ENCODE measurements at places on chromosomes 2 and 18.

GRCh38 chr18:74493689-74494088 lies 2.5 kb upstream of the CNDP2 start:
- no peak for DNase-seq

- DNase-seq, result no peak
Observed at GRCh38 chr2:168245074-168245825, 2.1 kb downstream of the STK39 start.

GRCh38 chr2:146978577-146979555 lies 866.0 kb upstream of the ACVR2A start:
- DNase-seq, result no peak

DNA sequence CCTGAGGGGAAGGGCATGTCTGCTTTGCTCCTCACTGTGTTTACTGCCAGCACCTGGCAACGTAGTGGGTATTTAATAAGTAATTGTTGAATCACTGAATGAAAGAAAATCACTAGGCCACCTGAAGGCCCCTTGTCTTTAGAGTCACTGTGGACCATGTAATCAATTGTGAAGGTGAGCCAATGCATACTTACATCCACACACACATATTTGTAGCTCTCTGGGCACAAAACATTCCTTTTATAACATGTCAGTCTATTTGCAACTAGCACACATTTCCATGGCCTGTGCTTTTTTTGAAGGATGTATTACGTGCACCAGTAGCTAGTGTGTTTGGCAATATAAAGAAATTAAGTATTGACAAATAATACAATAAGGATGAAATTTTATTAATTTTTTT lies 11.2 kb downstream of the ATP8B1 start:
- DNase-seq, result no peak

DNA sequence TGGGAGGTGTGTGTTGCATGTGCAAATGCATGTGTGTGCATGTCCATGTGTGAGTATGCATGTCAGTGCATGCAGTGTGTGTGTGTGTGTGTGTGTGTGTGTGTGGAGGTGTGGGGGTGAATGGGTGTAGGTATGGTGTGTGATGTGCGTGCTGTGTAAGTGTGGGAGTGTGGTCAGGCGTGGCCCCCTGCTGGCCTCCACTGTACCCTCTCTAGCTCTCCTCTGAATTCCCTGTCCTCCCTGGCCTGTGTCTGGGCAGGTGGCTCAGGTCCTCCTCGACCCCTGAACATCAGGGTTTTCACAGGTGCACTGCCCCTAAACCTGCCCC lies 230.2 kb downstream of the CELF4 start:
- DNase-seq, result no peak

DNA sequence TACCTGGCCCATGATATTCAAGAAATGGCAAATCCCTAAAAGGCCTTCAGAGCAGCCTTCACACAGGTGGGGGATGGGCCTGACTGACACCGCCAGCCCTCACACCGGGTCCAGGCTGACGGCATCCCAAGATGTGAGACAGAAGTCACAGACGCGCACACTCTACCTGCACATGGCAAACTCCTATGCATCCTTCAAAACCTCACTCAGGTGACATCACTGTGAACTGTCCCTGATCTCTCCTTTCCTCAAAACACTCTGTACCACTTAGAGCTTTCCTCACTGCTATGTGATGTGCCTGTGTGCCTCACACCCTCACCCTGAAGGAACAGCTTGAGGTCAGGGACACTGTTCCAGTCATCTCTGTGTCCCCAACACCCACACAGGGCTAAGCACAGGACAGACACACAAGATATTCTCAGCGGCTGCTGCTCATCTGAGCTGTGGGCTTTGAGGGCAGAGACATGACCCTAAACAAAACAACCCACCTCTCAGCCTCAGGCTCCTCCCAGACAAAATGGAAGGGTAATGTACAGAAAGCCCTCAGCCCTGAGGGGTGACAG lies 27.5 kb downstream of the BIN1 start:
- DNase-seq, result no peak

GRCh38 chr2:103605071-103605780 lies 843.4 kb downstream of the TMEM182 start:
- DNase-seq, result no peak

DNA sequence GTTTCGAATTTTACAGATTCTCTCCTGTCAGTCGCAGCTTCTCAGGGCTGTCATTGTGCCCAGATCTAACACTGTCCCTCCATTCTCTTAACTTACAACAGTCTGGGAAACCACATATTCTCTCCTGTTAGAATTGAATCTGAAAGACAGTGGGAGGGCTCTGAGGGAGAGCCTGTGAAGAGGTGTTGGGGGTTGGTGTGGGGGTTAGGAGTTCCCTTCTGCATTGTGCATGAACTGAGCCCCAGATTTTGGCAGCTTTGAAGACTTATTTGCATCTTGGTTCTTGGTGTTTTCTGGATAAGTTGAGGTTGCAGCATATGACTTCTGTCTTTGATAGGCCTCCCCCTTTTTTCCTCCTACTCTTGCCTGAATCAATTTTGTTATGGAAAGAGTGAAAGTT lies 64.1 kb downstream of the TANC1 start:
- DNase-seq, result no peak

DNA sequence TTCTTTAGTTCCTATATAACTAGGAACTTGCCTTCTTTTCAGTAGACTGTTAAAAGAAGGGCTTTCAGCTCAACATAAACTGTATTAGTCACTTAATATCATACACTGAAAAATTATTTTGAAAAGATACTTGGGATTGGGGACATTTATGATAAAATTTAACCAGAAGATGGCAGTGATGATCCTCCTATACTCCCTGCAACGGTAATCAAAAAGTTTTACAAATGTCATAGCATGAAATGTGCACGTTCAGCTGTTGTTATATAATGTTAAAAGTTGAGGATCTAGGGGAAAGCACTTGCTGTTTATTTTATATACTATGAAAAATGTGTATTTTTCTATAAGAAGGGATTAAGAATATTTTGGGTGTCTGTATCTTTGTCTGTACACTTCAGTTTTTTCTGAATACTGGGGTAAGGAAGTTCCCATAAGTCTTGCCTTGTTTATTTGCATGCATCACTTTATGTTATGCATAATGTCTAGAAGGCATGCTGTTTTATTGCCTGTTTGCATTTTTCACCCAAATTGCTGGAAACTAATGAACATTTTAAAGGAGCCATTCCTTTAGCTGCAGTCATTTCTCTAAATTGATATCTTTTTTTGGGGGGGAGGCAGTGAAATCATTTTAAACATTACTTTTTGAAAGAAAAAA lies 19.0 kb downstream of the DYNC1I2 start:
- DNase-seq, result no peak

- no peak for DNase-seq
Observed at GRCh38 chr2:135980434-135981079, 4.9 kb downstream of the DARS1 start.

- no peak for DNase-seq
Observed at GRCh38 chr2:72924353-72925240, 7.3 kb downstream of the EMX1 start.

DNA sequence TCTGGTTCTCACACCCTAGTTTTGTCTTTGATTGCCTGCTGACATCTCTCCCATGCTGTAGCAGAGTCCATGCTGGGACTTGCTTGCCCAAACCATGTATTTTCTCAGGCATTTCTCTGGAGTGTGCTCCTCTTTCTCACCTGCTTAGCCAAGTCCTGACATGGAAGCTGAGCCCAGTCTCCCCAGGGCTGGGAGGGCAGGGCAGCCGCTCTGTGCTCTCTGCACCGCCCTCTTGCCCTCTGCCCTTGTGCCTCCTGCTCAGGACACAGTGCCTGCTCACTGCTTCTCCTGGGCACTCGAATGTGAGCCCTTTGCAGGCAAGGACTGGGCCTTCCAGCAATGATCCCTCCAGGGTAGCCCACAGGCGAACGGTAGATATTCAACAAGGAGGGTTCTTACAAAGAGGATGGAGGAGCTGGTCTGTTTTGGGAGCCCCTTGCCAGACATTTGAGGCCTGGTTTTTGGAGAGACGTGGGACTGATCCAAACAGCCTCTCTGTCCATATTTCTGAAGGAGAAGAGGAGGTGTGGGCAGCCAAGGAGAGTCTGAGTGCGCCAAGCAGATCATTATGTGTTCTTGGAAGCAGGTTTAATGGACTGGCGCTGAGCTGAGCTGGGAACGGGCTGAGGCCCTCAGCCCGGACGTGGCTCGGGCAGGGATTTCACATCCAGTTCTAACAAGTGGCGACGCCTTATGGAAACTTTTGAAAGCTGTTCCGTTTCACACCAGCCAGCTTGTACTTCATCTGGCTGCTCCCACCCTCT lies 4.0 kb downstream of the SLC14A2 start:
- DNase-seq, result no peak

- DNase-seq, result no peak
Observed at GRCh38 chr2:77395011-77395410, 127.2 kb downstream of the LRRTM4 start.

GRCh38 chr18:10262566-10262965 lies 191.9 kb upstream of the APCDD1 start:
- DNase-seq, result no peak

- no peak for DNase-seq
Observed at GRCh38 chr2:16117791-16118610, 177.7 kb downstream of the MYCN start.

DNA sequence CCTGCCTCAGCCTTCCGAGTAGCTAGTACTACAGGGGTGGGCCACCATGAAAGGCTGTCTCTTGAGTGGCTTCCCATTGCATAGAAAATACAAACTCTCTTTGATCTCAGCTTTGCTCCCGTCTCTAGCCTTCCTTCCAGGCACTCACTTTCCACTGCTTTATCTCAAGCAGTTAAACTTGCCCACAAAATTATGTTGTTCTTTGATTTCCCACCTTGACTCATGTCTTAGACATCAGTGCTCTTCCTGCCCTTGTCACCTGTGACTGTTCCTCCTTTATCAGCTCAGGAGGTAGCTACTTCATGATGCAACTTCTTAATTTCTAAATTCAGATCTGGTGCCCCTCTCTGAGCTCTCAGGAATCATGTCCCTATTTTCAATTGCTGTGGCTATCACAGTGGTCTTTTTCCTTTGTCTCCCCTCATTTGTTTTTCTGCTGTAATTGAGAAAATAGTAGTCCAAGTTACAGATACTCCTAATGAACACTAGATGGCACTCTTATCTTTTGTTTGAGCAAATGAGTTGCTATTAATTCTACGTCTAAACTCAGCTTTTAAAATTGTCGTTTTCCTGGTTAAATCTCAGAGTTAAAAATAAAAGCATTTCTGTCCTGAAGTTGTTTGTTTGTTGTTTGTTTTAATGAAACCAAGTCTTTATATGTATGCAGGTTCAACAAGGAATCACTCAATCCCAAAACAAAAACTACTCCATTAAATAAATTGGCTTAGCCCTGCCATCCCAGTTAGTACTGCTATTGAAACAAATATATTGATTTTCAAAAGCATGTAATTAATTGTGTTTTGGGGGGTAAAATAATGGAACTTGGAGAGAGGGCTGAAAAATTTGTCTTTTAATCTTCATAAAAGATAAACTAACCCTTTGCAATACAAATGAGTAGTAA lies 46.9 kb upstream of the GREB1L start:
- no peak for DNase-seq

DNA sequence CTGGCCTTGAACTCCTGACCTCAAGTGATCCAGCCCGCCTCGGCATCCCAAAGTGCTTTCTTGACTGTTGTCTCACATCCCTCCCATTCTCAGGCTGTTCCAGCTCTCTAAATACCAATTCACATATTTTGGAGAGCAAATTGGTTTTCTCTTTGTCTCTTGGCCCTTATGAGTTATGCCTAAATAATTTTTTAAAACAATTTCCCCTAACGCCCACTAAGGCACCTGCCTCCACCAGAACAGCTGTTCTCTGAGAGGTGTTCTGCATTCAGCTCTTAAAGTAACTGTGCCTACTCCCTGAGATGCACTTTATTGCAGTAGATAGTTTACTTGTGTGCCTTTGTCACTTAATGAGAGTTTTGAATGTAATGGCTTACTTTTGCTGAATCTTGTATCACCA lies 6.9 kb downstream of the CCDC195 start:
- DNase-seq, result no peak

DNA sequence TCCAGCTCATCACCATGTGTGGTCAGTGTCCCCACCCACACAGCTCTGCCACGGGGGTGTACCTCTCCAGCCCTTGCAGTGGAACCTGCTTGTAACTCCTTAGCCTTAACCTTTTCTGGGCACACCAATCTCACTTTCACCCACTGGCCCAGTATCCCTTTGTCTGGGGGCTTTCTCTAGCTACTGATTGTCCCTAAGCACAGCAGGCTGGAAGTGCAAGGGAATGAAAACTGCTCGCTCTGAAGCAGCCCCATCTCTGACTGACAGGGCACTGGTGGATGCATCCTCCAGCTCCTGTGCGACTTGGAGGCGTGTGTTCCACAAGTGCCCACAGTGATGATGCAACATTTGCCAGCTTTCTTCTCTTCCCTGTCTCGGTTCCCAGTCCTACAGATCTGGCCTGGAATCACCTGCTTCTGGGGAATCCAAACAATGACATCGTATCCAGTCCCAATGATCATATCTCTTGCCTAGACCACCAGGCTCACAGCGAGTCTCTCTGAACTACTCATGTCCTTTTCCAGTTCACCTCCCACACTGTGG lies 33.6 kb downstream of the SCTR start:
- DNase-seq, result no peak

- no peak for DNase-seq
Observed at GRCh38 chr18:57951117-57951796, 92.8 kb upstream of the NEDD4L start.

DNA sequence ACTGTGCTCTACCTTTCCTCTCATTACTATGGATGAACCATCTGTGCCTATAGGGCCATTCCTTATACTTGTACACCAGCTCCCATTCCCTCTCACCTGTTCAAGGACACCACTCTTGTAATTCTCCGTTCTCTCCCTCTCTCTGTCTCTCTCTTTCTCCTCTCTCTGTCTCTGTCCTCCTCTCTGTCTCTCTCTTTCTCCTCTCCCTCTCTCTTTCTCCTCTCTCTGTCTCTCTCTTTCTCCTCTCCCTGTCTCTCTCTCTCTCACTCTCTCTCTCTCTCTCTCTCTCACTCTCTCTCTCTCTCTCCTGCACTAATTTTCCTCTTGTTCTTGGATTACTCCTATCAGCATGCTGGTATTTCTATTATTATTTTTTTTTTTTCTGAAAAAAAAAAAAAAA lies 78.9 kb upstream of the RMDN2 start:
- DNase-seq, result no peak

- no peak for DNase-seq
Observed at GRCh38 chr18:7592305-7593071, 25.4 kb downstream of the PTPRM start.

Data from stimulated activated CD8-positive, alpha-beta memory T cell treated with anti-CD3 and anti-CD28 coated beads, Interleukin-2, amount 100 ng/mL, for 48 hours (primary cell).